ENCODE measurements at places on chromosomes 4 and X.

DNA sequence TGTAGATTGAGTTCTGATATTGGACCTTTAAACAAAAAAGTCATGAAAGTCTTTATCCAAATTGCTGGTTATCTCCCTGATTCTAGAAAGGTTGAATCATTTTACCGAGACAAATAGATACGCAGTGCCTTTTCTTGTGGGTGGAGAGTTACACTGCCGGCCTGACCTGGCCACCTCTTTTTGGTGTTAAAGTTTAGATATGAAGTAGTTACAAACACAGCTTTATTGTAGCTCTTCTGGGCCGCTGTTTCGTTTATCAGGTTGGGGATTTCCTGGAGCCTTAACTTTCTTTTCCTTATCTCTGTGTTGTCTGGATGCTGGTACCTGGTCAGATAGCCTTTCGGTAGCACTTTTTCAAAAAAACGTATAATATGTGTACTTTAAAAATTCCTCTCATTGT, 31.0 kb downstream of the FNIP2 start:
- DNase-seq = no peak

GRCh38 chr4:155190099-155190498, 18.3 kb upstream of the NPY2R start:
- DNase-seq = no peak

DNA sequence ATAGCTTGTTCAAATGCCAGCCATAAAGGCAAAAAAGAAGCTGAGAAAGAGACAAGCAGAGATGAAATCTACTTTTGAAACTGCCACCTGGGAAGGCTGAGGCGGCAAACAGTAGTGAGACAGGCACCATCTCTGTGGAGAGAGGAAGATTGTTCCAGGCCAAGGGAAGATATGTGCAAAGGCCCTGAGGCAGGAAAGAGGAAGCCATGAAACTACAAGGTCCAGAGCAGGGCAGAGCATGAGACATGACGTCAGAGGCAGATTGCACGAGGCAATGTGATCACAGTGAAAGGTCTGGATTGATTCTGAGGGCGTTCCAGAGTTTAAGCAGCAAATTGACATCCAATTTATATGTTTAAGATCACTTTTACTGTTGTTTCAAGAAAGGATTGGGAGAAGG, 226.1 kb downstream of the QDPR start:
- no peak for DNase-seq

- DNase-seq = no peak
Measured at GRCh38 chr4:70556856-70557255, 35.2 kb upstream of the AMBN start.

- DNase-seq = no peak
Measured at GRCh38 chrX:11187001-11187400, 75.9 kb downstream of the HCCS start.

DNA sequence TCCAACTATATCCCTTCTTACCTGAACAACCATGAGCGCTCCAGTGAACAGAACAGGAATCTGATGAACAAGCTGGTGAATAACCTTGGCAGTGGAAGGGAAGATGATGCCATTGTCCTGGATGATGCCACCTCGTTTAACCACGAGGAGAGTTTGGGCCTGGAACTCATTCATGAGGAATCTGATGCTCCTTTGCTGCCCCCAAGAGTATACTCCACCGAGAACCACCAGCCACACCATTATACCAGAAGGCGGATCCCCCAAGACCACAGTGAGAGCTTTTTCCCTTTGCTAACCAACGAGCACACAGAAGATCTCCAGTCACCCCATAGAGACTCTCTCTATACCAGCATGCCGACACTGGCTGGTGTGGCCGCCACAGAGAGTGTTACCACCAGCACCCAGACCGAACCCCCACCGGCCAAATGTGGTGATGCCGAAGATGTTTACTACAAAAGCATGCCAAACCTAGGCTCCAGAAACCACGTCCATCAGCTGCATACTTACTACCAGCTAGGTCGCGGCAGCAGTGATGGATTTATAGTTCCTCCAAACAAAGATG, 870.2 kb downstream of the ADGRL3 start:
- no peak for DNase-seq

GRCh38 chr4:105113800-105114199, 32.9 kb upstream of the TET2 start:
- no peak for DNase-seq

GRCh38 chr4:16125571-16126445, 42.0 kb upstream of the PROM1 start:
- DNase-seq = no peak

DNA sequence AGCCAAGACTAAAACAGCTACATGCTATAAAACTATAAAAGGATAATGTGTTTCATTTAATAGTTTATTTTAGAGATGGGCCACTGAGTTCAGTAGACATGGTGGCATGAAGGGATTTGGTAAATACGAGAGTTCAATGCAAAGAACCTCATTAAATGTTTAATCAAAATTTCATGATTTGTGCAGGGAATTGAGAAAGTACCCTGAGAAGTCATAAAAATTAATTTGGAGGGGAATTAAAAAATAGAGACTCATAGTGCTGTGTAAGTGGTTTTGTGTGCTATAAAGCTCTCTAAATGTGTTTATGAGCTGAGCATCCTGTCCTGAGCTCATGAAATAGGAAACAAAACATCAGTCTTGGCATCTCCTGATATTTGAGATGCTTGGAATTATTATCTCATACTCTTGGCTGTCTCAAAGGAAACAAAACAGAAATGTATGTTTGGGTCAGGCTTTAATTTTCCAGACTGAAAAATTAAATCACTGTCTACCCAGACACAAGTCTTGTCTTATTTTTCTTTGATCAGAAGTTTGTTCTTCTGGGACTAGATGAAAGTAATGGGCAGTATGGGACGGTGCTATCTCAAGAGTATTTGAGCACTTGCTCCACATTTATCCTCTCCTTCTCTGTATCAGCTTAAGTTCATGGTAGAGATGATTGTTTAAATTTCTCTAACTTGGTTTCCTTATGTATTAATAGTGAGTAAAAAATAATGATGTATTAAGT, 38.0 kb upstream of the EMCN start:
- DNase-seq = no peak

Measured in activated CD8-positive, alpha-beta memory T cell treated with anti-CD3 and anti-CD28 coated beads for 1 hour (primary cell).